Effector memory CD8-positive, alpha-beta T cell (primary cell): ENCODE measurements at places on chromosomes 3 and 15.

- no peak for DNase-seq
These were observed 849.3 kb downstream of the ROBO1 start for GRCh38 chr3:78918361-78919020.

- DNase-seq: peak; percentile 26
These were observed 1.4 kb downstream of the SETD5 start for GRCh38 chr3:9398700-9399336.

- DNase-seq: no peak
These were observed 104.9 kb upstream of the LRRFIP2 start for GRCh38 chr3:37279236-37279635.

DNA sequence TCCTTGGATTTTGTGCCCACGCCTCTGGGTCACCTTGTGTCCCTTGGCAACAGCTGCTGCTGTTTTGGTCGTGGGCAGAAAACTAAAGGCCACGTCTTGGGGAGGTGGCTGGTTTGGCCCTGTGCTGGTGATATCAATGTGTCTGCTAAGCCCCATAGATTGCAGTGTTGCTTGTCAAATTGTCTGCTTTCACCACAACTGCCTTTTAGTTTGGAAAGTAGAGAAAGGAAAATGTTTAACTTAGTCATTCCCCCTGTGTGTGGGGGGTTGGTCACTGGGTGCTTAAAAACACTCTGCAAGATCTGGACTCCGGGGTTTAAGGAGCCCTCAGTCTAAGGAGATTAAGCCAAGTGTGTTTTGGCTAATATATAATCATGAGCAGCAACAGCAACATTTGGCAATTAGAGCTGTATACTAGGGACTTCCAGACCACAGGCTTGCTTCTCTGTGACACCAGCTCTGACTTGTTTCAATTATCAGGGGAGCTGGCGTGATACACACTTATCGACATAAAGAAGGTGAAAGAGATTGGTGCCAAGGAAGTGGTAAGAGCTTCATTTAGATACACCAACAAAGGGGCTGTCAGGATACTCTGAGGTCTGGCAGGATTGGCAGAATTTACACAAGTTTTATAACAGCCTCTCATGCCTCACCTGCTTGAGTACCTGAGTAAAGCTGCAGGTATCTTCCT is 3.5 kb downstream of the SMAD3 start:
- DNase-seq: no peak

GRCh38 chr3:171966533-171967136 is 72.7 kb upstream of the FNDC3B start:
- no peak for DNase-seq

GRCh38 chr15:85280203-85280602 is 100.2 kb upstream of the AKAP13 start:
- DNase-seq: no peak

GRCh38 chr3:124791639-124792151 is 61.4 kb downstream of the UMPS start:
- no peak for DNase-seq

- DNase-seq: peak; percentile 34
These were observed 106.6 kb downstream of the SSR3 start for GRCh38 chr3:156448300-156448699.
